ENCODE measurements at places on chromosomes 3 and 15.

DNA sequence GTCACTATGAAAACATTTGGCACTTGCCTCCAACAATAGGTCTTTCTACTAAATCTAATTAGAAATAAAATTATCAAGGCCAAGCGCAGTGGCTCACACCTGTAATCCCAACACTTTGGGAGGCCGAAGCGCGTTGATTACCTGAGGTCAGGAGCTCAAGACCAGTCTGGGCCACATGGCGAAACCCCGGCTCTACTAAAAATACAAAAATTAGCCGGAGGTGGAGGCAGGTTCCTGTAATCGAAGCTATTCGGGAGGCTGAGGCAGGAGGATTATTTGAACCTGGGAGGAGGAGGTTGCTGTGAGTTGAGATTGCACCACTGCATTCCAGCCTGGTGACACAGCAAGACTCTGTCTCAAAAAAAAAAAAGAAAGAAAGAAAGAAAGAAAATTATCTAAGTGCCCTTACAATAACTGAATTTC, 1.6 kb upstream of the PLD1 start:
- DNase-seq: no peak

DNA sequence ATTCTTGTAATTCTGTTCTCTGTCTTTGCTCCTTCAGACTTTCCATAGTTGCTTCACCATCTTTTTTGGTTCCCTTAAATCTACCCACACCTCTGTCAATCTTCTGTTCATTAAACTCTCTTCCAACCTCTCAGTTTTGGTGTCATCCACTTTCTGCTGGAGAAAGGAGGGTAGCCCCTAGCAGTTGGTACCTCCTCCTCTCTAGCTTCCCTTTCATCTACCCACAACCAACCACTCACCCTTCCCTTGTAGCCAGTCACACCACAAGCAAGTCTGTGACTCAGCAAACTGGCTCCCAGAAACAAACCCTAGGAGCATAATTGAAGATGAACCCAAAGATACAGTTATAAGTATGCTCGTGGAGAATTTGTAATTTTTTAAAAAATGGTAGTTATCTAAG, 318.6 kb downstream of the FHIT start:
- no peak for DNase-seq

GRCh38 chr3:190747571-190747970, 114.9 kb downstream of the GMNC start:
- DNase-seq: no peak

- DNase-seq: no peak
Measured at GRCh38 chr3:32157600-32158264, 51.3 kb downstream of the GPD1L start.
